Right ventricle myocardium superior (tissue), 1 donor: ENCODE measurements at places on chromosomes 11 and 22.

GRCh38 chr11:16613512-16614381 lies 124.7 kb upstream of the C11orf58 start:
- peak; percentile 94 for DNase-seq

- DNase-seq: peak; percentile 94
These were observed 828 bp upstream of the RAB1B start for GRCh38 chr11:66267379-66268243.

- DNase-seq: peak; percentile 93
These were observed at the start of gene NUDT8 for GRCh38 chr11:67629386-67630227. Gene NUDT8 (minus strand): TSS chr11:67629937. CDS start chr11:67629911, 26 bp downstream.

DNA sequence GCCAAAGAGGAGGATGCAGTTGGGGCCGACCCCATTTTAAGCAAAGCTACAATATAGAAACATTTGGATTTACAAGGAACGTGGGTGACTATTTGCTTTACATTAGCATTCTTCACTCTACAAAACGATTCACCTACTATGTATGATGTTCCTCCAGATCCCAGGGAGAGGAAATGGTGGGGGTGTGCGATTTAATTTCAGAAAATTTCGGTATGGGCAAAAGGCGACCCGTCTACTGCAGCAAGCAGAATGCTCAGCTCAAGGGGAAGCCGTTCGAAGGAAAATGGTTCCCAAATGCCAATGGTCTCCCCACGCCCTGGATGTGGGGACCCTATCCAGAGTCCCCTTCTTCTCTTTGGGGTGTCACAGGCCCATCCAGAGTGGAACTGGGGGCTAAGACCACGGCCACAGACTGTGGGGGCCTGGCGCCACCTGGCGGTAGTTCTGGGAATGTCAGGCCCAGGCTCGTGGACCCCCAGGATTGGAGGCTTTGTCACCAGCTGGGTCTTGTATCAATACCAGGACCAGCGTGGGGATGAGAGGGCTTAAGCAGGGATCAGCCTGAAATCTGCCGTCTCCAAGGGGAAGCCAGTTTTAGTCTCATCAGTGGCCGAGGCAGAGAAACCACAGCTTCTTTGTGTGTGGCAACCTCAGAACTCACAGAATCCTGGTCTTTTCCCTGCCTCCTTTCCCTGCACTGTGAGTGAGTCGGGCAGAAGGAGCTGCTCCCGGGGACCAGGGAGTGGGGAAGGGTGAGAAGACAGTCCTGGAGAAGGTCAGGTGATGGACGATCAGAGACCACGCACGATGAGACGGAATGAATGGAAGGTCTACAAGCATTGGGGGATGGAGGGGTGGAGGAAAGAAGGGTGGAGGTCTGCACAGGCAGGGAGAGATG lies 8.4 kb downstream of the LRRC10B start:
- no peak for DNase-seq
